ENCODE measurements at places on chromosomes 1 and 21. TPM values are rescaled to one million over a fixed set of nuclear protein-coding genes. Genes with fewer than 3 reads are reported as not detected.

Gene SPRR4
- polyA plus RNA-seq: not detected

DNA sequence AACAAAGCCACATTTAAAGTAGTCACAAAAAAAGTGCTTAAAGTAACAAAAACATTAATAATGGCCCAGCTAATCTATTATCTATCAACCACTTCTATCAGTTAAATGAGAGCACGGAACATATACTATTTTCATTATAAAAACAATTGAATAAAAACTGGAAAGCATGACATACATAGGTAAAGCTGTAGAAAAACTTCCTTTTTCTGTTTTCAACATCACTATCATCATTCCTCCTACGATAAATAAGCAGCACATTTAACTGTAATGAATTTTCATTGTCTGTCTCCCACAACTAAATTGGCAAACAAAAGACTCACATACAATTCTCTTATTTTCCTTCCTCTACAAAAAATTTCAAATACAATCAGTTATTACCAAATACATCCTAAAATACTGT, 96.4 kb upstream of the DPH5 start:
- DNase-seq: no peak

Gene PAPPA2
- polyA plus RNA-seq: 39.9 TPM

GRCh38 chr21:40165773-40166070, 298.5 kb downstream of the PCP4 start:
- no peak for DNase-seq

- no peak for DNase-seq
Measured at GRCh38 chr1:160459056-160459455, 58.7 kb downstream of the VANGL2 start.

Gene TNFRSF18
- 0.66 TPM for polyA plus RNA-seq

DNA sequence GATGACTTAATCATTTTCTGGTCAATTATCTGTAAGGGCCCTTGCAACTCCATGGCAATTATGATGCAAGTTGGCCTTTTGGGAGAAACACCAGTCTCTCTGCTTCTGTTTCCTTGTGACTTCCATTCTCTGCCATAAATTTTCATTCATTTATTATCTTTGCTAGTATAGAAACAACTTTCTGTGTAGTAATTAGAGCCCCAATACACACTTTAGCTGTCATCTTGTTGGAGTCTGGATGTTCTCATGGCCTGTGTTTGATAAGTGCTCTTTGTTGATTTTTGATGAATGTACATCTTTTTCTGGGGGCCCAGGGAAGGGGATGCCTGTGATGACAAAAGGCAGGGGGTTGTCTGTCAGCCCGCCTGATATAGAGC, 22.4 kb downstream of the PROX1 start:
- DNase-seq: no peak

DNA sequence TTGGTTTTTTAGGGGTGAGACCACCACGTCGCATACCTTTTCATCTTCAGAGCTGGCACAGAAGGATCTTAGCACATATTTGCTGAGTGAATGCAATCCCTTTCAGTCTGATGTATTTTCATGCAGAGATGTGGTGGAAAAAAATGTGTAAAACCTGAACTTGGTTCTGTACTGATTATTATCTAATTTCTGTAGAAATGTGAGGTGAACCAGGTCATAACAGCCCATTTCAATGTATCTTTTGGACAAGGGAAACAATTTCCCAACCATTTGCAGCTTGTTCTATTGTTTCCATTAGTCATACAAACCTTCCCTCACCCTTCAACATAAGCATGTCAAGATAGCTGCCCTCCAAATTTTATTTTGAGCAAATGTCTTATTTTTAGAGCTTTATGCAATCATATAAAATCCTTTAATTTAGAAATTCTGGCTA, 46.8 kb upstream of the RUNX1 start:
- no peak for DNase-seq

Gene DONSON
- polyA plus RNA-seq: 45.1 TPM

Gene NEK7
- polyA plus RNA-seq: 69.8 TPM

DNA sequence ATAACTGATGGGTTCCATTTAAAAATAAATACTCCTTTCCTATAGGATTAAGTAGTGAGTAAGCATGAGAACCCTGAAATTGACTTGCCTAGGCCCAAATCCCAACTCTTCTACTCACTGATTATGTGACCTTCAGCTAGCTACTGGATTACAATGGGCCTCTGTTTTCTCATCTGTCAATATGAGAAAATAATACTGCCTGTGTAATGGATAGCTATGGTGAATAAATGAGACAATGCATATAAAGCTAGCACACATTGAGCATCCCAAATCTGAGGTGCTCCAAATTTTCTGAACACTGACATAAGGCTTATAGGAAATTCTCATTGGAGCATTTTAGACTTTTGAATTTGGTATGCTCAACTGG, 5.3 kb upstream of the LRRC8C start:
- DNase-seq: no peak

DNA sequence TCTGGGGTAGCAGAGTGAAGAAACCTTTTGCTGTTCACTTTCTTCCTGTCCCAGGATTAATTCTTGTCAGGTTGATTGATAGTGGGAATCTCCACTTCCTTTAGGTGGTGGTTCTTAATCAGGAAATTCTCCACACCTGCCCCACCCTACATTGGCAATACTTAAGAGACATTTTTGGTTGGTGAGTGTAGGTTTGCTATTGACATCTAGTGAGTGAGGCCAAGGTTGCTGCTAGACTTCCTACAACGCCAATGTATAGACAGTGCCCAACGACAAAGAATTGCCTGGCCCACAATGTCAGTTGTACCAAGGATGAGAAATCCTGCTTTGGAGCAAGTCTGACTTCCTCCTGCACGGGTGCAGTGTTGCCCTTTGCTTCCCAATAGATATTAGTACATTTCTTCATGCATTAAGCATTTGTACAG, 38.5 kb downstream of the MAP3K7CL start:
- no peak for DNase-seq

GRCh38 chr21:42905195-42905594, 12.1 kb downstream of the NDUFV3 start:
- no peak for DNase-seq

- DNase-seq: no peak
Measured at GRCh38 chr1:85850238-85850637, 142.0 kb upstream of the ZNHIT6 start.

Measured in left renal pelvis (tissue), 4 donors.